Cerebellar nuclear complex (tissue), 1 donor: ENCODE measurements at places on chromosomes 13 and 19.

DNA sequence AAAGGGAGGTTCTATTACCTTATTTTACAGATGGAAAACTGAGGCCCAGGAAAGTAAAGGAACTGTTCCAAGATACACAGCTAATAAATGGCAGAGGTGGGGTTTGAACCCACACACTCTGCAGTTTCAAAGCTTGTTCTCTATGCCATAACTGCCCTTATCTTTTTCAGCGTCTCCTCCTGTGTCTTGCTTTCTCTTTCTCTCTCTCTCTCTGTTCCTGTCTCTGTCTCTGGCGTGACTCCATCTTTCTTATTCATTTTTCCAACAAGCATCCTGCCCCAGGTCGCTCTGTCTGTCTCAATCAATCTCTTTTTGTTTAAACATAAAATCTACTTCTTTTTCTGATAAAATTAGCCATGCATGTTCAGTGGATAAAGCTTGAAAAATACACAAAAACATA, 3.2 kb upstream of the IFNL4 start:
- DNase-seq, result no peak

DNA sequence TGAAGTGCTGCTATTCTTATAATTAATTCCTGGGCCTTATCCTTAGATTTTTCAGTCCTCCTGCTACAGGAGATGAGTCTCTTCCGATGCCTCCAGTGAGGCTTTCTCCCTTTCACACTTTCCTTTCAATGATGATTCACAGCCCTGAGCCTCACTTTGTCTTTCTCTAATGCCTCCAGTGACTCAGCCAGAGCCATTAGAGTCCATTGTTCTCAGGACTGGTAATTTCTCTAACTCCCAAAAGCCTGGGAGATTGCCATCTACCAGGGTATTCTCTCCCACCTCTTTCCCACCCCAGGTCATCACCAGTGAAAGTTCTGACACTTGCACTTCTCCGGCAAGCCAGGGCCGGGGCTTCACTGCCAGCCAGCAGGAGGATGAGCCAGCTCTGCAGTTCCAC, 49.6 kb upstream of the ARGLU1 start:
- DNase-seq, result no peak

GRCh38 chr13:100044936-100045335, 44.0 kb upstream of the PCCA start:
- DNase-seq, result no peak

- no peak for DNase-seq
Observed at GRCh38 chr19:41864374-41864773, 4.3 kb downstream of the RPS19 start.

DNA sequence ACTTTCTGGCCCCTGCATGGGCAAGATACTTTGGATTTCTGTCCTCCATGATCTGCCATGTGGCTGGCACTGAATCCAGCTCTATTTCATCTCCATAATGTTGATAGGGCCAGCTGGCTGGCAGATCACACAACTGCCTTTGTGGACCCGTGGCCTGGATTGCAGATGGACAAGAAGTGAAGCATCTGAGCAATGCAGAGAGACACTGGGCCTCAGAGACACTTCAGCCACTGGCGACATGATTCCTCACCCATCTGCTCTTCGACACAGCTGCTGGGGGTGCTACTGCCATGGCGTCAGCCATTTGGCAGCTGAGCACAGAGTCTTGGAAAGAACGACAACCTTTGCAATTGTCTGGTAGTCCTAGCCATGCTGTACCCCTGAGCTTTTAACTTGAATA, 79.5 kb upstream of the MYO16 start:
- no peak for DNase-seq

DNA sequence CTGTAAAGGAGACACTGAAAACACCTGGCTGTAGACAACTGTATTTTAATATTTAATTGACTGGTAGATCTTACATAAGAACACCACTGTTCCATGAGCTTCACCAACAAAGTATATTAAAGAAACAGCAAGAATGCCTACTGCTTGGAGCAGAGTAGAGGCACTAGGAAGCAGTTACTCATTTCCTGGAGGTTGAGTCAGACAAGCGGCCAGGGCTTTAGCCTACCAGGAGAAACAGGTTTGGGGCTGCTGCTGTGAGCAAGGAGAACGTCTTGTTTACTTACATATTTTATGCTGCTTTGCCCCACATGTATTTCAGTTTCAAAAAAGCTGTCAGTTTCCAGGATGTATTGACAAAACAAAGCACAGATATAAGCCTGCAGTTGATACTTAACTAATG, 33.4 kb downstream of the ALG5 start:
- no peak for DNase-seq

GRCh38 chr13:41157048-41157717, 24.6 kb upstream of the KBTBD6 start:
- no peak for DNase-seq

DNA sequence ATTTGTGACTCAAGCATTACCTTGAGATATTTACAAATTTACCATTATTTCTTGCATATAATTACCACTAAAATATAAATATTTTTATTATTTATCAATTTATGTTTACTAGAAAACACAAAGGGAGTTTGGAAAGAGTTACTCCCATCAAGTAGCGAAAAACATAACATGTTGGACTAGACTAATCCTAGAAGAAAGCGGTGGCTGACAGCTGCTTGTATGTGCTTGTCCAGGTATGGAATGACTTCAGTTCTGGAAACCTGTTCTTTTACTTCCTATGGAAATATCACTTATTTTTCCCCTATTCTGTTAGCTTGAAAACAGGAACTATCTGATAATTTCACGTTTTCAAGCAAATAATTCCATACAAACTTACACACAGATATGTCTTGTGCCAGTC, 28.5 kb downstream of the SLITRK1 start:
- no peak for DNase-seq

DNA sequence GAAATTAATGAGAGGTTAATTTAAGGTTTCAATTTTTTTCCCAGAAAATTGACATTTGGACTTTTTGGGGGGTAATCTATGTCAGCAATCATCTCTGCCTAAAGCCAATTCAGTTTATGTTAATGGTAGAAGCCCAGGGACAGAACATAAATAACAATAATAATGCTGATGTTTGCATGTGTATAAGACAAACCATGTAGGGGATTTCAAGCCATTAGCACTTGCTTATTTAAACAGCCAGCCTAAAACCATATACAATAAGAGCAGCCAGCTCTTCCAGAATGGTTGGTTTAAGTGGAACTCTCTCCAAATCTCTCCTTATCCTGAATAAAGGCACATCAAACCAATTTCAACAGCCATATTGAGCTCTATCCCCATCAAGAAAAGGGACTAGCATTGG, 7.0 kb upstream of the FOXO1 start:
- DNase-seq, result no peak

DNA sequence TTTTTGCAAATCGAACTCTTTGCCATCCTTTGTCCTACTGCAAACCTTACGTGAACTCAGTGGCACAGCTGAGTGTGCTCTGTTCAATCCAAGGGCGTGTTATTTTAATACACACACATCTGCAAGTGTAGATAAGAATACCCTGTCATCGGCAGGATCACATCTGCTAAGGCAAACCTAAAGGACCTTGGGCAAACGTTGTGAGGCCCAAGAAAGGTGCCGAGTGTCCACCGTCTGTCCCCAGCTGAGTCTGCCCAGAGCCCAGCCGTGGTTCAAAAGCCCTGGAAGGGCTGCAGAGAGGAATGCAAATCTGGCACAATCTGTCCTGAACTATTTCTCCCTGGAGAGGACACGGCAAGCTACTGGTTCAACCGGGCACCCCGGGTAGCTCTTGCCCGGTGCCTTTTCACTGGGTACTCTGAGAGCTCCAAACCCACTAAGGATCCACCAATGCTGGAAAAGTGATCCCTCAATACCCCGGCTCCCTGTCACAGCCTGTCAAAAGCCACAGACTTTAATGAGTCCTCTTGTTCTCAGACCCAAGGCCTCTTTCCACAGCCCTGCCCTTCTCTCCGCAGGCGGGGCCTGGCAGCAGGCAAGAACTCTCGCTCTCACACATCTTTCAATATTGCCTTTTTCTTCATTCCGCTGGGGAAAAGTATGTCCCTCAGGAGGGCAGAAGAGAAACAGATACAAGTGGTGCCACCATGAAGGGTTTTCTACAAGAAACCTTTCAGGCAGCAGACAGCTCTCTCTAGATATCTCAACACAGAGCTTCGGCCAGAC, 17.0 kb downstream of the SLC7A1 start:
- DNase-seq, result no peak

DNA sequence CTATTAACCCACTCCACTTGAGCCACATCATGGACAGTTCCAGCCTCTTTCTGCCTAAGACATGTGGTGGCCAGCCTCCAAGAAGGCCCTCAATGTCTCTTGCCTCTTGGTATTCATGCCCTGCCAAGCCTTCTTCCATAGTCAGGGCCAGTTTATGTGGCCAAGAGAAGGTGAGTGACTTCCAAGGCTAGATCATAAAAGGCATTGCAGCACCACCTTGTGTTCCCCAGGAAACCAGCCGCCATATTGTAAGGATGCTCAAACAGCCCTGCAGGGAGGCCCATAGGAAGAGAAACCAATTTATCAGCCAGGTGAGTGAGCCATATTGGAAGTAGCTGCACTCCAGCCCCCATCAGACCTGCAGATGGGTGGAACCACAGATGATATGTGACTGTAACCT, 12.3 kb upstream of the DNMT1 start:
- no peak for DNase-seq

DNA sequence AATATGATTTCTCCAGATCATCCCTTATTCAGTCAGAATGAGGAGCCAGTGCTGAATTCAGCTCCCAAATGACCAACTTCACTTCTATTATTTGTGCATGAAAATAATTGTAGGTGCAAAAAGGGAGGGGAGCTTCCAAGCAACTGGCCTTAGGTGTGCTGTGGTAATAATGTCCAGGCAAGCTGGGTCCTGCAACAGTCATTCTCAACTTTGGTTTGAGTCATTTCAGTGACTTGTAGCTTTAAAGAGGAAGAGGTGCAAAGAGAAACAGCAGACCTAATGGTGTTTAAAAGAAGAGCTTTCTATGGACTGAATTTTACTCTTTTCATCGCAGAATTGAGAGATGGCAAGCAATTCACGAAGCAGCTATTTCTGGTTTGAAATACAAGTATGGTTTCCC, 29.2 kb upstream of the FGF9 start:
- no peak for DNase-seq

GRCh38 chr19:1004204-1004802, 4.1 kb downstream of the GRIN3B start:
- no peak for DNase-seq
